ENCODE measurements at places on chromosomes 11 and 22. TPM values are rescaled to one million over a fixed set of nuclear protein-coding genes. Genes with fewer than 3 reads are reported as not detected.

Gene RAG1
- total RNA-seq, result 1.0 TPM

Gene GGTLC3
- not detected for total RNA-seq

Gene SLC22A6
- total RNA-seq, result not detected

Gene TMEM45B
- total RNA-seq, result 34.4 TPM

Gene OR4C16
- total RNA-seq, result not detected

Gene GUCY1A2
- 0.12 TPM for total RNA-seq

Gene POTEH
- total RNA-seq, result not detected

Gene FIBP
- 42.1 TPM for total RNA-seq

Gene FAM181B
- 0.11 TPM for total RNA-seq

Gene YPEL1
- total RNA-seq, result 8.0 TPM

Gene MUC2
- total RNA-seq, result not detected

Gene CCDC87
- not detected for total RNA-seq

Gene IGLL5
- total RNA-seq, result not detected

Gene HOATZ
- total RNA-seq, result not detected

Gene NXPE4
- total RNA-seq, result not detected

Gene FGF19
- not detected for total RNA-seq

Gene ALG8
- 31.2 TPM for total RNA-seq

Gene PMM1
- total RNA-seq, result 32.9 TPM

Gene TEX12
- total RNA-seq, result 0.29 TPM

Gene SEPTIN5
- not detected for total RNA-seq

Data from CD4-positive, alpha-beta memory T cell (primary cell).